CD4-positive, alpha-beta T cell treated with Interleukin-15 for 4 hours (primary cell): ENCODE measurements at places on chromosomes 6 and 20.
A peak's percentile ranks its signal among the peaks of the same experiment; 100 is the strongest.

- DNase-seq: no peak
Measured at GRCh38 chr20:40932436-40932835, 96.2 kb upstream of the TOP1 start.

DNA sequence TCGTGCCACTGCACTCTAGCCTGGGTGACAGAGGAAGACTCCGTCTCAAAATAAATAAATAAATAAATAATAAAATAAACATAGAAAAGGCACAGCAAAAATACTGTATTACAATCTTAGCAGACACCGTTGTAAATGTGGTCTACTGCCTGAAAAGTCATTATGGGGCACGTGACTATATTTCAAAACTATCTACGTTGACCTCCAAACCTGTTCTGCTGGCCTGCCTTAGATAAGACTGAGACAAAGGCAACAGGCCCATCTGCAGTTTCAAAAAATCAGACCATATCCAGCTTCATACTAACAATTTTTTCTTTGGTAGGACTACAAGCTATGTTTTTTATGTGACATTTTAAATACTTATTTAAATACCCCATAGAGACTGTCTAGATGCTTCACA lies 59.1 kb downstream of the AGPAT4 start:
- no peak for DNase-seq

DNA sequence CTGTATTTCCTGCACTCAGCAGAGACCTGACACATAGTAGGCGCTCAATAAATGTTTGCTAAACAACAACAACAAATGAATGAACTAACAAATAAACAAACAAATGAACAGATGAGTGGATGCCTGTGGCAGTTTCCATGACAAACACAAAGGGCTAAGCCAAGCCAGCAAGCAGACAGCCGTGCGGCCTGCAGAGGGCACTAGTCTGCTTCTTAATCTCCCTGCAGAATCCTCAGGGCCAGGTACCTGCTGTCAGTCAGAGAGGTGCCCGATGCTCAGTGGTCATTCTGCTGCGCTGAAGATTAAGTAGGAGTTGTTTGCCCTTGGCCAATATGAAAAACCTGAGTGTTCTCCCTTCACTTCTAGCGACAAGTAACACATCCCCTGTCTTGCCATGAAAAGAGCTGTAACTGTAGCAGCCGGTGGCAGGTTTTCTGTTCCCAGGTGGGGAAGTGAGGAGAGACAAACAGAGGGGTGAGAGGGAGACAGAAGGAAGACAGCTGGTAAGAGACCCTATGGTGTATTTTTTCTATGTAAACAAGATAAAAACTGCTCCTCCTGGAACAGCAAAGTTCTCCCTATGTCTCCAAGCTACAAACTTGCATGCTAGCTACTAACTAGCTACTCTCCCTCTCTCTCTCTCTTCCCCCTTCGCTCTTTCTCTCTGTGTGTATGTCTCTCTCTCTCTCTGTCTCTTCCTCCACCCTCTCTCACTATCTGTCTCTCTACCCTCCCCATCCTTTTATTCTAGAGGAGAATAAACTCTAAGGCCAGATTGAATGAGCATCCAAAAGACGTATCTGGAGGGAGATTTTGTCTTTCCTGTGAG lies at the start of gene MC3R:
TSS of gene MC3R (plus strand) at position 779 of the 829 bp plus-strand sequence. CDS start 112 bp downstream, outside the sequence.
- peak; percentile 3 for DNase-seq

- DNase-seq: peak; percentile 56
Measured at GRCh38 chr20:3420211-3420707, 12.8 kb upstream of the DNAAF9 start.

- no peak for DNase-seq
Measured at GRCh38 chr20:48139262-48140041, 354.2 kb upstream of the SULF2 start.

DNA sequence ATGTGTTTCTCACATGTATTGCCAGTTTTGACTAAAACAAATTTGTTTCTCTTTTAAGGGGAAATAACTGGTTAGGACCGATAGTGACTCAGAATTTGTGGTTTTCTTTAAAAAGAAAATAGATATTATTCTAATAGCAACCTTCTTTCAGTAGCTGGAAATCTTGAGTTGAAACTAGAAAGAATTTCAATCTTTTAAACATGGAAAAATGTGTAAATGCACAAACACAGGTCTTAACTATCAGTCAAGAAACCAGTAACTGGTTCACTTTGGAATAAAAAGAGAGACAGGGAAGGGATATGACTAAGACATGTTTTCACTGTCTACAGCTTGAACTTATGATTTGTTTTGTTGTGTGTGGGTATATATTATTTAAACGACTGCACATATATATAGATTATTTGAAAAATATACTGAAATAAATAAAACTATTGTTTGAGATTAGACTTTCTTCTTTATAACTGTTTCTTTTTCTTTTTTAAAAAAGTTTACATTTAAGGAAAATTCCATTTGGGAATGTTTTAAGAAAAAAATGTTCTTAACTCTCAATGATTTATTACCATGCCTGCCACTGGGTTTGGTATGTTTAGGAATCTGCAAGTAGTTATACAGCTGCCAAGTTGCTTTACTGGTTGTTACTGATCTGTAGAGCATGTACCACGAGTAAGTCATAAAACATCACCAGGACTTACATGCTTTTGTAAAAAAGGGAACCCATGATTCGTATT lies 753.3 kb upstream of the MARCKS start:
- no peak for DNase-seq

DNA sequence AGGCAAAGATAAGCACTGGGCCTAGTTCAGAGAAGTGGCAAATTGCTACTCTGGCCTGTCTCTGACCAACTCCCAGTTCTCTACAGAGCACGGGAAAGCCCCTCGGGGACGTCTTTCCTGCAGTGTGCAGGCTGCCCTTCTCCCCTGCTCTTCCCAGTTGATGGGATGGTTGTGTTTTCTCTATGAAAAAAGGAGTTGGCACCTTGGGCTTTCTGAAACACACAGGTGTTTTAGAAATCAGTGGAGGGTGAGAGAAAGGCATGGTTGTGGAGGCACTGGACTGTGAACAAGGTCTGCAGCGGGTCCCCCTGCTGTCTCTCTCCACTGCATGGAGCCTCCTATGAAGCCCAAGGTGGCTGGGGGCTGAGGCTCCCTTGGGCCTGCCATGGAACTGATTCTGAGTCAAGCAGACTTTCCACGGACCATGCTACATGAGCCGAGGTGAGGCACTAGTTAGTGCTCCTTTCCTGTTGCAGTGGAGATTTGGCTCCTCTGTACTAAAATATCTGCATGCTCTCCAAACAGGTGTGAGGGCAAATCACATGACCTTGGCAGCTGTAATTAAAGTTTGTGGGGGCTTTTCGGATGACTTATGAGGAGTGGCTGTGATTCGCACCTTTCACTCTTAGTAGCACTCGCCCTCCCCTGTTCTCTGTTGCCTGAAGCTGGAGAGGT lies 16.3 kb downstream of the GTSF1L start:
- no peak for DNase-seq

- no peak for DNase-seq
Measured at GRCh38 chr6:41687501-41688175, 47.8 kb downstream of the TFEB start.

- no peak for DNase-seq
Measured at GRCh38 chr20:61608275-61609085, 356.4 kb downstream of the CDH4 start.

- DNase-seq: no peak
Measured at GRCh38 chr20:10622657-10623418, 51.0 kb downstream of the JAG1 start.

GRCh38 chr6:148577687-148578488 lies 168.9 kb upstream of the UST start:
- peak; percentile 34 for DNase-seq

- peak; percentile 89 for DNase-seq
Measured at GRCh38 chr6:3251462-3252314, 7.1 kb upstream of the PSMG4 start.

DNA sequence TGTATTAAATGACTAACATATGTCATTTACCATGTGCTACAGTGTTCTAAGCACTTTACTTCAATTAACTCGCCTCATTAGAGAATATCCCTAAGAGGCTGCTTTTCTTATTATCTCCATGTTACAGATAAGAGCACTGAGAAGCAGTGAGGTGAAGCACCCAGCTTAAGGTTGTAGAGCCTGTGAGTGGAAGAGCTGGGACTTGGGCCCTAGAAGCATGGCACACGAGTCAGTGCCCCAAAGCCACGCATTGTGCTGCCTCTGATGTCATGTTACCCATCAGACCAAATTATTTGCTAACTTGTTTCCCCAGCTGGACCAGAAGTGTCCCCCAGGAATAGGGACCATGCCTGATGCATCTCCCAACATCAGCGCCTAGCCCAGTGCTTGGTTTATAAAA lies 34.1 kb downstream of the POFUT1 start:
- no peak for DNase-seq

DNA sequence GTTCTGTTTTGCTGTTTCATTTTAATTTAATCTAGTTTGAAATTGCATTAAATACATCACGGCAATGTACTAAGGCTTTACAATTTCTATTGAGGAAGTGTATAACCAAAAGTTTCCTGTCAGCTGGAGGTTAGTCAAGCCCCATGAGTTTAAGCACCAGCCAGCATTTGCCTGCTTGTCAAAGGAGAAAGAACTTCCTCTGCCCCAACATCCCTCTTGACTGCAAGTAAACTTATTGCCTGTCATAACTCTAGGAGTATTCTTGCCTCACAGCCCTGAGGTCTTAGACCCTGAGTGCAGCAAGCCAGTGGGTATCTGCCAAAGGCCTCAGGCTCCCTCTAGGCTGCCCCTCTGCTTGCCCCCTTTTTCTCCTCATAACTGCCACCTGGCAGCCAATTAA lies 106.7 kb upstream of the INSM1 start:
- DNase-seq: no peak

DNA sequence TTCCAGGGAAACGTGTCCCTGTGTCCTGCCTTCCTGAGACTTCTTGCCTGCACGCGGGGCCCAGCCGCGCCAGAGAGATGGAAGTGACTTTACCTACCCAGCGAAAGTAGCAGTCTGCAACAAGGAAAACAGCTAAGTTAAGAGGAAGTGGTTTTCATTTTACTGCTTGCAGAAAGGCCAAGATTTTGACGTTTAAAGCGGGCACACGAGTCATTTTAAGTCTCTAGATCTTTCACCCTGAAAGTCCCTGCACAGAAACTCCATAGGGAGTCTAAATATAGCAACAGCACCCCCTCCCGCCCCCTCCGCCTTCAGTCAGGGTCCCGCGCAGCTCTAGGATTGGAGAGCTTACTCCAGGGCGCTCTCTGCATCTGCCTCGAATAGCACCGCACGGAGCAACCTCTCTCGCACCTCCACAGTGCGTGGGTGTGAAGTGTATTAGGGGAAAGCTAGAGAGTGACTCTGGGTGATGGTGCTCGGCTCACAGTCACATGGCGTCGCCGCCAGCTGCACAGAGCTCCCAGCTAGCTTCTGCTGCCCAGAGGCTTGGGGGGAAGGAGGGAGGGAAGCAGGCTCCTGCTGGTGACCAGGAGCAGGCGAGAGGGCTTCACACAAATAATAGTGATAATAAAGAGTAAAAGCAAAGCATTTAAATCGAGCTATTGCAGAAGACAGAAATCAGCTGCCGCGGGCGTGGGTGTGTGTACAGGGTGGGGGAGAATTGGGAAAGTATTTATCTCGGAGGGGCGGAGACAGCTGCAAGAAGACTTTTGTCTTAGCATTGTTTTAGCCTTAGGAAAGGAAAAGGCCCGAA lies 1.8 kb upstream of the KCNQ5 start:
- DNase-seq: peak; percentile 55

DNA sequence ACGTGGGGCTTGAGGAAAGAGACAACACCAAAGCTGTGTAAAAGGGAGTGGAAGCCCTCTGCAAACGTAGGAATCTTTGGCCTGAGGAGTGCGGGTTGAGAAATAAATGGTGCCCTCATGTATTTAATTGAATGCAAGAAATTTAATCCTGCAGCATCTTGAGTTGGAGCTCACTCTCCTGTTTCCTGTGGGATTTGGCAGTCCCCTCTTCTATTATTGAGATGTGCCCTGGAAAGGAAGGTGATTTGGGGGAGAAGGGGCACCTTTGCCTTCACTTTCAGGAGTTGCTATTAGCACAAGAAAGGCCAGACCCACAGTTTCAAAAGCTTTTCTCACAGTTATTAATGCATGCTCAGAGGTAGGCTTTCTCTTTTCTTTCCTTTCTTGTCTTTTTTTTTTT lies 201.4 kb upstream of the HDDC2 start:
- DNase-seq: no peak

DNA sequence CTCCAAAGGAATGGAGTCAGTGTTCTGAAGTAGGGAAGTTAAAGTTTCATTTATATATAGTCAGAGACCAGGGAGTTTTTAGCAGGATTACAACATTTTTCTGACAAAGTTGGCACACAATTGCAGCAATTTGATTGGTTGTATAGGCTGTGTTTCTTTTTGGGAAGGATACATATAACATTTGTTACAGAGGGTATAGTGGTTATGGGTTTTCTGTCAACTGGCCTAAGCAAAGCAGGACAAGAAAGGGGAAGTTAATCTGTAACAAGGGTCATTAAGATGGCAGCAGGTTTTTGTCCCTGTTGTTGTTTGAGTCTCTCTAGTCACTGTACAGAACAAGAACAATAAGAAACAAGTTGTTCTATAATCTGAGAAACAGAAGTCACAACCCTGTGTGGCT lies 41.4 kb downstream of the TPD52L1 start:
- DNase-seq: no peak

DNA sequence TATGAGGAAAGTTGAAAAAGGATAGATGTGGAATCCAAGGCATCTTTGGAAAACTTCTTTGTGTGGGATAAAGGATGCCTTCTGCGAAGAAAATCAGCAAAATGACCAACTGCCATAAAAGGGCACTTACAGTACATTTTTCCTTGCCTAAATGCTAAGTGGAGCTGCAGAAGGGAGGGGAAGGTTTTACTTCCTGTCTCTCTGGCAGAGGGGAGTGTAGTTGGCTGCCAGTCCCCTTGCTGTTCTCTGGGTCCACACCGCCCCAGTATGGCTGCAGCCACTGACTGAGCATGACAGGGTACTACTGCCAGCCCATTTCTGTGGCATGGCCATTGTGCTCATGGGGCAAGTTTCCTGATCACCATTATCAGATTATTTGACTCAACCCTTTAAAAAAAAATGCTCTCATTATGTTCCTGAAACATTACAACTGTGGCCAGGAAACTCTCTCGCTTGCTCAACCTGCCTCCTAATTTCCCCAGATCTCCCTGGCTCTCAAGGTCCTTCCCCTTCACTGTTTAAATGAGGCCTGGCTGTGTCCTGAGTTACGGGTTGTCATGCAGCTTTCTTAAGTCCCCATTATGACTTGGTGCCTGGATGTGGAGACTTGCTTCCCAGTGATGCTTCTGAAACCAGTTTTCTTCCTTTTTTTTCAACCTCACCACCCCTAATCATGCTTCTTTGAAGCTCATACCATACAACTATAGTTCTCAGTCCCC lies 34.5 kb upstream of the FAM184A start:
- no peak for DNase-seq

DNA sequence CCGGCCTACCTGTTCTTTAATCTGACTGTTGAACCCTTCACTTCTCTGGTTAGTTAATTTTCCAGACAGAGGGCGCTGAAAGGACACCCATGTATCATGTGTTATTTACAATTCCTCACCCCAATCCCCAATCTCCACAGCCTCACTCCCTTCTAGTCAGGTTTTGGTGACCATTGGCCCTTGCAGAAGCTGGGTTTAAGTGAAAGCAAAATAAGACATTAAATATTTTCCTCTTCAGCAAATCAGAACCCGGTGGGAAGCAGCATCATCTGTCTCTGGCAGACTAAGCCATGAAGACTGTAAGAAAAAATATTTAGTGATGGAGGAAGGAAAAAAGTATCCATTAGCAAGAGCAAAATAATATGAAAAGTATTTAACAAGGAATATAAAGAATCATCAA lies 9.4 kb upstream of the HLA-DQA1 start:
- peak; percentile 24 for DNase-seq

GRCh38 chr6:122717350-122717749 lies 62.2 kb upstream of the FABP7 start:
- no peak for DNase-seq
